ENCODE measurements at places on chromosomes 2 and 18.

DNA sequence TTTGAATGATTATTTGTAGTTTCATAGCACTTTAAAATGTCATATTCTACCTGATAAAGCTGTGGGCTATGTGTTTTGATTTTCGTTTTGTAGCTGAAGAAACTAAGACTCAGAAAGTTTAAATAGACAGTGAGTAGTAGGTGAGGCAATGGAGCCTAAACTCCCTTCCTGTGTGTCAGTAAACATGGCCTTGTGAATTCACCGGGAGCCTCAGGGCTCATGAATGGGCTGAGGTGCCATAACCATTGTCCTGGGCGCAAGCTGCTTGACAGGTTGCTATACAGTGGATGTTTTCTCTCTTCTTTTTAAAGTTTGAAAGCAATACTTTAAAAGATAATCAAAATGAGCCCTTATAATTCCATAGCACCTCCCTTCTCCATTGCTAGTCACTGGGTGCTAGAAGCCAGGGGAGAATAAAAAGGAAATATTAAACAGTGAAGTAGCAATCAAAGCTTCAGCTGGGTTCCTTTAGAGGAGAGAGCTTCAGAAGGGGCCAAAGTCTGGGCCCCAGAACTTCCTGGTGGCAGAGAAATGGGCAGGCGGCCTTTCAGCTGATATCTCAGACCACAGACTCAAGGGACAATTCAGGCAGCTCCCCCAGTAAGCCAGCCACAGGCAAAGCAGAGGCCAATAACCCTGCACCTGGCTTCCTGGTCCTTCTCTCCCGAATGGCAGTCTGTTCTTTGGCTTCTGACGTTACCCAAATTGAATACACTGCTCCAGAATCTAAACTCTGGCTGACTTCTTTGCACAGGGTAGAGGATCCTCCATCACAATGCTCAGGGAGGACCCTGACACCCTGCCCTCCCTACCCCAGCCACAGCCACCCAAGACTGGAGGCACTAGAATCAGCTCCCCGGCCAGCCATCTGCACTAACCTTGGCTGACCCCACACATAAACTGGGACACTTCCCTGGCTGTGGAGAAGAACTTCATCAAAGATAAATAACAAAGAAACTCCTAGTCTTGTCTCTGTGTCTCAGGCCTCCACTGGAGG lies 51.8 kb upstream of the NPAS2 start:
- DNase-seq: no peak

DNA sequence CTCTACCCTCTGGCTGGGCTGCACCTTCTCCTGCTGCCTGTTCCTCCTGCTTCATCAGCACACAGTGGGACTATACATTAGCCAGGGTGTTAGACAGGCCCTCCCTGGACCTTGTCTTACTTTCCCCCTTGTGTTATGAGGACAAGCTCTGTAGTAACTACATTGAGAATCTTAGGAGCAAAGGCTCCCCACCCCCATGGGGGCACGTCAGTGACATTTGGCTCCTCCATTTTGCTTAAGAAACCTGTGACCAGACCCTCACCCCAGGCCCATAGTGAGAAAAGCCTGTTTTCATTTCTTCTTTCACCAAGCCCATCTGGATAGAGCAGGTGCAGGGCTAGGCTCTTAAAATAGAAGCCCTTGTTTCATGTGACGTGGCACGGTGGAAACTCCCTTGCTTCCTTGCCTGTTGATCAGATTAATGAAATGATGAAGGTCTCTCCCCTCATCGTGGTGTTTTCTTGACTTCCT lies 146.7 kb downstream of the RPIA start:
- DNase-seq: no peak

DNA sequence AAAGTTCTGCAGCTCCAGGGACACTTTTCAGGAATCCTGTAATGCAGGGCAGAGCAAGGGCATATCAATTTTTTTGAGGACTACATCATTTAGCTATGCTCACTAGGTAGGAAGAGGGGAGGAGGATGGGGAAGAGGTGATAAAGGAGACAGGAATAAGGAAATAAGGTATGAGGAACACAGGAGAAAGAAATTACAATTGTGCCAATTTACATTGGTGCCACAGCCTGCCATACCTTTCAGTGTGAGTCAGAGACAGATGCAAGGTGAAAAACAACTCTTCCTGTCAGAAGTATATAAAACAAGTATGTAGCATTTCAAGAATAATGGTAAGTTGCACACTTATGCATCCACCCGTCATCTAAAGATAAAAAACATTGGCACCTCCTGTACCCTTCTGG lies 5.4 kb upstream of the MRPS9 start:
- DNase-seq: no peak

DNA sequence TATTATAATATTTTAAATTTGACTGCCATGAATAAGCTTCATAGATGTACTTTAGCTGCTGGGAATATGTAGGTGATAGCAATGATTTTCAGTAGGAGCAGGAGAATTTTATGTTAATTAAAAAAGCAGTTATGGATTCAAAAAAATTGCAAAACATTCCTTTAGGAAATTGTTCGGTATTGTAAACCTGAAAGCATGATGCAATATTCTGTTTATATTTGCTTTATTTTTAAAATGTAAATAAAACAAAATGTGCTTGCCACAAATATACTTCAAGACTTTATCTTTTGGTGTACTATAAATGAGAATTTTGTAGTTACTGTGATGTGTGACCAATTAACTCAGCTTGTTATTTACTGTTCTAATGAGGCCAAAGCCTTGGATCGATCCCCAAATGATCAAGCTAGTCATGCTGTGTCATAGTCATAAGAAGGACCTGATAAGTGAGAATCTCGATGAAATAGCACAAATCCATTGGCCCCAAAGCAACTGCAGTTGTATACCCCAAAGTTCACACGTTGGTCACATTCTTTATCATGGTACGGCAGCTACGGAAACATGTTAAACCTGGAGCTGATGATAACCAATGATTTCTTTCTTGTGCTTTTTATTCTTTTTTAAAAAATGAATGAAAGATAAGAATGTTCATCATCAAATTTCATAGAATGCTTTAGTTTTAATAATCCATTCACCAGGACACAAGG lies 23.6 kb upstream of the ATIC start:
- no peak for DNase-seq

Data from GM12891 (cell line).